ENCODE measurements at places on chromosomes 6 and 20.
A peak's percentile ranks its signal among the peaks of the same experiment; 100 is the strongest.

DNA sequence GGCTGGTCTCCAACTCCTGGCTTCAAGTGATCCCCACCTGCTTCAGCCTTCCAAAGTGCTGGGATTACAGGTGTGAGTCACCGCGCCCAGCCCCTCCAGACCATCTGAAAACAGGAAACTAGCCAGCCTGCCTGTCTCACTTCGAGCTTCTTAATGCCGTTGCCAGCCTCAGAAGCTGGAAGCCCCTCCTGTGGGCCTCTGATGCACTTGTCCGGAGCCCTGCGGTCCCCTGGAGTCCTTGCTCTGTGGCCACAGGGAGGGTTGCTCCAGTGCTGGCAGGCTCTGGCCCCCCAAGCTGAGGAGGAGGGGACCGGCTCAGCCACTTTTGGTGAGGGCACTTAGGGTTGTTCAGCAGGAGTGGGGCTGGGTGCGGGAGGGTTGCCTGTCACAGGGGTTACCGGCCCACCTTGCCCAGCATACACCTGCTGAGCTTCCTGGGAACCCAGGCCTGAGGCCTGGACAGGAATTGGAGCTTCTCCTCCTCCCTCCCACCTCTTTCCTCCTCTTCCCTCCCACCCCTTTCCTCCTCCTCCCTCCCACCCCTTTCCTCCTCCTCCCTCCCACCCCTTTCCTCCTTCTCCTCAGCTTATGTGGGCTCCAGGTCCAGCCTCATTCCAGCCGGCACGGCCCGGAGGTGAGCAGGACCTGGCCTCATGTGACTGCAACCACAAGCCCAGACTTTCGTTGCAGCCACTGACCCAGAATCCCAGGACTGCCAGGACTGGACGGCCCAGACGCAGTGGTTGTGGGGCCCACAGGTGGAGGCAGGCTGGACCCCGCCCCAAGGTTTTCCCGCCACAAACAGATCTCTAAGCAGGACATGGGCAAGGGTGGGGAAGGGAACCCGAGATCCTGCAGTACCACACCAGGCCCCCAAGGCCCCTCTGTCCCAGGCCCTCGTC lies 9.4 kb upstream of the BIRC7 start:
- DNase-seq = no peak

GRCh38 chr20:63957690-63958441 lies 1.6 kb upstream of the UCKL1 start:
- no peak for DNase-seq

- DNase-seq = peak; percentile 63
These were observed 70.0 kb downstream of the SNX5 start for GRCh38 chr20:17898548-17898994.

DNA sequence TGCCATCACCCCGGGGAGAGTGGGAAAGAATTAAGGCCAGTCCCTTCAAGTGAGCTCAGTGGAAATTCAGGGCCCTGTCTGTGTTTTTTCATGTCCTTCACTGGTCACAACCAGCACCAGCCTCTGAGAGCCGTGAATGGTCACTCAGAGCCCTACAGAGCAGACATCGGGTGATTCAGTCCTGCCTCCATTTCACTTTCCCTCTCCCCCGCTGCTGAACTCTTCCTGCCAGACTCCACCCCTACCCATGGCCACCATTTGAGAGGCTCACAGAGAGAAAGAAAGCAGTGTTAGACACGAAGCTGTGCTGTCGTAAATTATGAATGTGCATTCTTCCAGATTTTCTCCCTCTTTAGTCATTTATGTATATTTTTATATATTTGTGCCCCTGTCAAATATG lies 5.4 kb downstream of the R3HDML start:
- no peak for DNase-seq

DNA sequence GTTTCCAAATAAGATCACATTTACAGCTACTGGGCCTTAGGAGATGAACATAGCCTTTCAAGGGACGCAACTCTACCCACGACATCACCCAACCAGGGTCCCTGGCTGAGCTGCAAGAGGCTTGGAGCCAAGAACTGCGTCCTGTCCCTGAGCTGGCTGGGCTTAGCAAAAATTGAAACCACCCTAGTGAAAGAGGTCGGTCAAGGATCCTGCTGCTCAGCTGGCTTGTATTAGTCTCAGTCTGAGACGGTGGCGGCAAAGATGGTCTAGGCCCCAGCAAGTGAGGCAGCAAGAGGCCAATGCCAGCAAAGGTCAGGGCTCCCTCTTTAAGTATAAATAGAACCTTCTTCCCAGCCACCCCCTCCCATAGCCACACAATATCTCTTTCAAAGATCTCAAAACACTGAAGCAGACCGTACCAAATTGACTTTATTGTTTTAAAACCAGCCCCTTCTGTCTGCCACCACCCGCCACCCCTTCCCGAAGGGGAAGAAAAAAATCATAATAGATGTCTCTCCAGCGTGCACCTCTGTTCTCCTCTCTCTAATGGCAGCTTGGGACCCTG lies 140.5 kb downstream of the EYA2 start:
- DNase-seq = no peak

DNA sequence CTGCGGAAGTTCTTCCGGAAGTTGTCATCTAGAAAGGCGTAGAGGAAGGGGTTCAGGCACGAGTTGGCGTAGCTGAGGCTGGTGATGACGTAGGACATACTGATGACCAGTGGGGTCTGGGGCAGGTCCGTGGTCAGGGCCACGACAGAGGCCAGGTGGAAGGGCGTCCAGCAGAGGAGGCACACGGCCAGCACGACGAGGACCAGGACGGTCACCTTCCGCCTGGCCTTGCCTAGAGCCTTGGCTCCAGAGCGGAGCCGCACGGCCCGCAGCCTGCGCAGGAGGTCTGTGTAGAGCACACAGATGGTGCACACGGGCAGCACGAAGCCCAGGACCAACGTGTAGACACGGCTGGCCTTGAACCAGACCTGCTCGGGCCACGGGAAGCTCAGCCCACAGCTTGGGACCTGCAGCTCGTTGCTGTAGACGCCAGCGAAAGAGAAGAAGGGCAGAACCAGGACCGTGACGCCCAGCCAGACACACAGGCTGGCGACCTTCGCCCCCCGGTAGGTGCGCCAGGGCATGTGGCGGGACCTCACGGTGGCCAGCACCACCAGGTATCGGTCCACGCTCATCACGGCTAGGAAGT lies 1.4 kb downstream of the NPBWR2 start:
- no peak for DNase-seq
